Uterus (tissue), 4 donors: ENCODE measurements at places on chromosomes 7 and 10.
A peak's percentile ranks its signal among the peaks of the same experiment; 100 is the strongest.

DNA sequence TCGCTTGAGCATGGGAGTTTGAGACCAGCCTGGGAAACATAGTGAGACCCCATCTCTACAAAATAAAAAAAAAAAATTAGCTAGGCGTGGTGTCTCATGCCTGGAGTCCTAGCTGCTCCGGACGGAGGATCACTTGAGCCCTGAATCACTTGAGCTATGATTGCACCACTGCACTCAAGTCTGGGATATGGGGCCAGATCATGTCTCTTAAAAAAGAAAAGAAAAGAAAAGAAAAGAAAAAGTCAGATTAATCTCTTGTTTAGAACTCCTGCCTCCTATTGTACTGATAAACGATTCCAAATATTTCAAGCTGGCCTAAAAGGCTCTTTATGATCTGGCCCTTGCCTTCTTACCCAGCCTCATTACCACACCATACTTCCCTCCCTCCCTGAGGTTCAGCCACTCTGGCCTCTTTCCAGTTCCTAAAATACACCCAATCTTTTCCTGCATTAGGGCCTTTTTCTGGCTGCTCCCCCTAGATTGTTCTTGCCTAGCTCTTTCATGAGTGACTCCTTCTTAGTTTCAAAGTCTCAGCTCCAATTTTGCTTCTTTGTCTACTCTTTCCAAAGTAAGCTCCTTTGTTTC, 41.7 kb downstream of the VCL start:
- H3K36me3 ChIP-seq, result no peaks in the 10 kb centered on the region
- peak; percentile 63 for DNase-seq
- no peak overlapping the region for H3K4me3 ChIP-seq
- no peaks in the 10 kb centered on the region for H3K27me3 ChIP-seq
- H3K4me1 ChIP-seq, result peaks cover 25% of the 10 kb centered on the region

GRCh38 chr7:74029991-74030415, 2.0 kb downstream of the ELN start:
- no peak for DNase-seq
- peak overlapping the region; percentile 89 for H3K27ac ChIP-seq
- peaks cover 44% of the 10 kb centered on the region for H3K4me1 ChIP-seq
- peak overlapping the region; percentile 82 for H3K4me3 ChIP-seq

DNA sequence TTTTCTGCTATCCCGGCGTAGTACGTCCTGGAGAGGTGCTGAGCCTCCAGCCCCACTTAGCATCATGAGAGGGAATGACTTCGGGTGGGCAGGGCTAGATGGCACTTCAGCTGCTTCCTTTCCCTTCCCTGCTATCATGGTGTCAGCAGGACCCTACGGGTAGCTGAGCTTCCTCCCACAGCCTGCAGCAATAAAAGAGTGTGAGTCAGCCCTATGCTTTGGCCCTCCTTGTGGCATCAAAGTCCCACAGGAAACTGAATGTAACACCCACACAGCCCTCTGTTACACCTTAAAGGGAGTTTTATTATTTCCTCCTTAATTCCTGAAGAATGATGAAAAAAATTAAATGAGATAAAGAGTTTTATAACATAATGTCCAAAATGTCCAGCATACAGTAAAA, 458.1 kb downstream of the RPS24 start:
- H3K4me1 ChIP-seq, result no peaks in the 10 kb centered on the region
- H3K27ac ChIP-seq, result no peak overlapping the region
- H3K4me3 ChIP-seq, result no peak overlapping the region
- H3K36me3 ChIP-seq, result no peaks in the 10 kb centered on the region
- no peak for DNase-seq

DNA sequence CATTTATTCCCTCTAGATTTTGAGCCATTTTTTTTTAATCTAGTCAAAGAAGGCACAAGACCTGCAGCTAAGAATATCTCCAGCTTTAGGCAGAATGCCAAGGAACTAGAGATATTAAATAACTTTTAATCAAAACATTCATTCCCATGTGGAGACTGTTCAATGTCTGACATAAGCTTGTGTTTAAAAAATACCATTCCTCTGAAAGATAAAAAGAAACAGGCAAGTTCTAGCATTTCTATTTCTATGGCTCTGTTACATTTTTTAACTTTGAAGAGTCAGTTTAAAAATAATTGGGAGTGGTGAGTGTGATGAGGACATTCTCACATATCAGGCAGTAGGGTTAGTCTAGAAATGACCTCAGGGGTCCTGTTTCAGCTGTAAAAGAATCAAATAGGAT, 48.0 kb downstream of the RHOBTB1 start:
- peak overlapping the region; percentile 66 for H3K27ac ChIP-seq
- H3K36me3 ChIP-seq, result no peaks in the 10 kb centered on the region
- no peaks in the 10 kb centered on the region for H3K27me3 ChIP-seq
- DNase-seq, result no peak

- no peak for DNase-seq
- H3K27me3 ChIP-seq, result peaks cover 4% of the 10 kb centered on the region
- H3K4me1 ChIP-seq, result no peaks in the 10 kb centered on the region
- H3K36me3 ChIP-seq, result no peaks in the 10 kb centered on the region
- no peak overlapping the region for H3K4me3 ChIP-seq
These were observed 90.3 kb downstream of the MICALL2 start for GRCh38 chr7:1368682-1369571.

DNA sequence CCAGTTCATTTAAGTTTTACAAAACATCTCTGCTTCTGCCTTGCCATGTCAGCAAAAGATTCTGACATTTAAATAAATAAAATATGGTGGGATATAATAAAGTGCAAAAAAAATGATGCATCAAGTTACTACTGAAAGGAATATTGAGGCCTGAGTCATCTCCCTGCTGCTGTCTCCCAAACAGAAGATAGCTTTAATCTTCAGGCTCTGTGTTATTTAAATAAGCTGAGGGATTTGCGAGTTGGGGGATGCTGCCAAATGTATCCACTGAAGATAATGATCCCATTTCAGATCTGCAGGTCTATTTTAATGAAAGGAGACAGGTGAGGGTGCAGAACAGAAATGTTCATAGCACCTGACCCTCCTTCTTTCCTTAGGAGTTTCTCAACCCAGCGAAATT, 720.8 kb downstream of the AUTS2 start:
- DNase-seq, result no peak
- no peak overlapping the region for H3K27ac ChIP-seq
- no peak overlapping the region for H3K4me3 ChIP-seq
- no peaks in the 10 kb centered on the region for H3K27me3 ChIP-seq
- H3K4me1 ChIP-seq, result no peaks in the 10 kb centered on the region

- H3K4me1 ChIP-seq, result no peaks in the 10 kb centered on the region
- no peak for DNase-seq
- H3K36me3 ChIP-seq, result no peaks in the 10 kb centered on the region
- no peak overlapping the region for H3K4me3 ChIP-seq
- no peak overlapping the region for H3K27ac ChIP-seq
These were observed 589.9 kb upstream of the TEX47 start for GRCh38 chr7:89385411-89385810.

DNA sequence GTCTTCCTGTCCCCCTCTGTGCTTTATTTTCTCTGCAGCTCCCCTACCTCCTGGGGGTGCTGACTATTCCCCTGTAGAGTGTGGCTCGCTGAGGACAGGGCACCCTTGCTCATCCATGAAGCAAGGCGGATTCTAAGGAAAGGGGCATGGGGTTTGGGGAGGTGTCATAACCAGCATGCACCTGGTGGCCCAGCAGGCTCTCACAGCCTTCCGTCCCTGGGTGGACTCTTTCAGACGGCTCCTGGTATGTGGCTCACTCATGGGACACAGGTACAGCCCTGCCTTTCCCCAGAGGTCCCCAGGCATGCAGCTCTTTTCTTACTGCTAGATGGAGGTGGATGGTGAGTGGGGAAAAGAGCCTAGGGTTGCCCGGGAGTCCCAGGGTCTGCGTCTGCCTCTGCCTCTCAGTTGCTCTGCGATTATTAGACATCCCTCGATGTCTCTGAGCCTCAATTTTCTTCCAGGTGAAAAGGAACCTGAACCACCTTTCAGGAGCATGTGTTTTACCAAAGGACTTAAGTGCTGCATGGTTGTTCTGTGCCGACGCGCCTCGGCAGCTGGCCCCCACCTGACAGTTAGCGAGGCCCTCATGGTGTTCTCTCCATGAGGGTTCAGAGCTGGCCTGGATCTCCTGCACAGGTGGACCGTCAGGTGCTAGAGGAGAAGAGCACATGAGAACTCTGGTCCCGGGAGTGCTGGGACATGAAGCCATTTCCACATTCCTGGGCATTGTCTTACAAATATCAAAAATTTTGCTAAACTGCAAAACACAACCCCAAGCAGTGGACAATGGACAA, 172.5 kb upstream of the SHH start:
- no peaks in the 10 kb centered on the region for H3K27me3 ChIP-seq
- H3K36me3 ChIP-seq, result no peaks in the 10 kb centered on the region
- no peak for DNase-seq

- H3K36me3 ChIP-seq, result no peaks in the 10 kb centered on the region
- no peak for DNase-seq
- no peak overlapping the region for H3K27ac ChIP-seq
- H3K4me3 ChIP-seq, result no peak overlapping the region
These were observed 731.2 kb downstream of the TNS3 start for GRCh38 chr7:46850563-46851330.

DNA sequence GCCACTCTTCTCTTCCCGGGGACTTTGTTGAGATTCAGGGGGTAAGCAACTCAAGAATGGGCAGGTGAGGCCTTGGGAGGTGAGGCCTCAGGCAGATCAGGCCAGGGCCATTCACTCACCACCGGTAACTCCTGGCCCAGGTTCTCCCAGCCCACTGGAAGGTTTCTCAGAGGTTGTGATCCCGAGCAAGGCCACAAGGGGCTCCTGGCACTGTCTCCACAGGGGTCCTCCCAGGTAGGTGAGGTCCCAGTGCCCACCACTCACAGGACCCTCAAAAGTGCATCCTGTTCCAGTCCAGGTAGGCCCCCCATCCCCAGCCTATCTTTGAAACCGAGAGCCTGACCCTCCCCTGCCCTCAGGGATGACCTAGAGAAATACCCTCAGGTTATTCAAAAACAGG, 236.1 kb downstream of the BUB3 start:
- H3K27me3 ChIP-seq, result no peaks in the 10 kb centered on the region
- no peak for DNase-seq
- no peaks in the 10 kb centered on the region for H3K4me1 ChIP-seq

DNA sequence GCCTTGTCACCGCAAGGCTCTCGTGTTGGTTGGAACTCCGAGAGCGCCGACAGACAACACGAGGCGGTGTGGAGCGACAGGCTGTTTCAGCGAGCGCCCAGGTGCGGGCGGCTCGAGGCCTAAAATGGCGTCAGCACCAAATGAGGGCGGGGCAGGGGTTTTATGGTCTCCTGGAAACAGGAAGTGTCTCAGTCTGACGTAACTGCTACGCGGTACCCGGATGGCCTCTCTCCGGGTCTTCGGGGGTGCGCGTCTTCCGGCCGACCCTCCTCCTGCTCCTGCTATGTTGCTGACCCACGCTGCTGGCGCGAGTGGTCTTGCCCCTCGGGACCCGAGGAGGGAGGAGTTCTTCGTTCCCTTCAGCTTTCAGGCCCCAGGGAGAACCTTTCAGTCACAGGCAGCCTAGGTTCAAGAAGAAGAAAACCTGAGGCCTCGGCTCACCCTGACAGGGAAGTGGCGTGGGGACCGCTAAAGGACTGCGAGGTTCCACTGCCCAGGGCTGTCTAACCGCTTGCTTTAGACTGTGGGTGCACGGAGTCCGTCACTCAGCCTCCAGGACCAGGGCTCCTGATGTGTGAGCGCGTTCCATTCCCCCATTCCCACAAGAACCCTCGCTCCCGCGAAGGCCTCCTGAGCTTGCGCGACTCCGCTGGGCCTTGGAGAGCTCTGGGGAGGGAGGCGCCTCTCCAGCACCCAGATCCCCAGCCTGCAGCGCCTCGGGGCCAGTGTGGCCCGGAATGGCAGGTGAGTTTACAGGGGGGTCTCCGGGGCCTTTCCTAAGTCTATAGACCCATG, 77.3 kb downstream of the GLRX3 start:
- no peak for DNase-seq
- H3K4me1 ChIP-seq, result no peaks in the 10 kb centered on the region
- H3K27ac ChIP-seq, result no peak overlapping the region
- no peaks in the 10 kb centered on the region for H3K27me3 ChIP-seq
- no peak overlapping the region for H3K4me3 ChIP-seq

- no peak overlapping the region for H3K4me3 ChIP-seq
- DNase-seq, result no peak
- H3K27me3 ChIP-seq, result no peaks in the 10 kb centered on the region
- H3K4me1 ChIP-seq, result peaks cover 16% of the 10 kb centered on the region
- no peaks in the 10 kb centered on the region for H3K36me3 ChIP-seq
- no peak overlapping the region for H3K27ac ChIP-seq
These were observed 80.7 kb upstream of the SEC61G start for GRCh38 chr7:54839575-54840213.

DNA sequence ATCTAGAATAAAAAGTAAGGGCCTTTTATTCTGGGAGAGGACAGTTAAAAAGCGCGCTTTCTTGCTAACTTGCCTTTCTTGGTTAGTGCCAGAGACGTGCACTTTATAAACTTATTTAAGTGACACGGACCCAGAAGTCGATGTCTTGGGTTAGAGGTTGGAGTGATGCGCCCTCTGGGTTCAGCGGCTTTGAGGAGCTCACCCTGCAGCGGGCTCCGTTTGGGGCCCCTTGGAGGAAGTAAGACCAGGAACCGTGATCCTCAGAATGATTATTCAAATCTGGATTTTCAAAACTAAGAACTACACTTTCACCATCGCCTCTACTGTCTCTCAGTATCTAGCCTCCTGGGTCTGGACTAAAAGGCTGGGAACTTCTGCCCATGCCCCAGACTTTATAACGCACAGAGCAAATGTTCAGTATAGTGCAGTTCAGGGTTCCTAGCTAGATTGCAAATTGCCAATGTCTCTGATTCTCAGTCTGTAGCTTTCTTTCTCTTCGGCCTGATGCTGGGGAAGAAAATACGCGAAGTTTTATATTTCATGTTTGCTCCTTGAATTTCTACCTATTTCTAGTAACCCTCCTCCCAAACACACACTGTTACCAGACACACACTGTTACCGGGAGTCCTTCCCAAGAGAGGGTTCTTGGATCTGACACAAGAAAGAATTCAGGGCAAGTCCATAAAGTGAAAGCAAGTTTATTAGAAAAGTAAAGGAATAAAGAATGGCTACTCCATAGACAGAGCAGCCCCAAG, 18.6 kb upstream of the SMO start:
- H3K4me3 ChIP-seq, result peak overlapping the region; percentile 21
- H3K27me3 ChIP-seq, result no peaks in the 10 kb centered on the region

DNA sequence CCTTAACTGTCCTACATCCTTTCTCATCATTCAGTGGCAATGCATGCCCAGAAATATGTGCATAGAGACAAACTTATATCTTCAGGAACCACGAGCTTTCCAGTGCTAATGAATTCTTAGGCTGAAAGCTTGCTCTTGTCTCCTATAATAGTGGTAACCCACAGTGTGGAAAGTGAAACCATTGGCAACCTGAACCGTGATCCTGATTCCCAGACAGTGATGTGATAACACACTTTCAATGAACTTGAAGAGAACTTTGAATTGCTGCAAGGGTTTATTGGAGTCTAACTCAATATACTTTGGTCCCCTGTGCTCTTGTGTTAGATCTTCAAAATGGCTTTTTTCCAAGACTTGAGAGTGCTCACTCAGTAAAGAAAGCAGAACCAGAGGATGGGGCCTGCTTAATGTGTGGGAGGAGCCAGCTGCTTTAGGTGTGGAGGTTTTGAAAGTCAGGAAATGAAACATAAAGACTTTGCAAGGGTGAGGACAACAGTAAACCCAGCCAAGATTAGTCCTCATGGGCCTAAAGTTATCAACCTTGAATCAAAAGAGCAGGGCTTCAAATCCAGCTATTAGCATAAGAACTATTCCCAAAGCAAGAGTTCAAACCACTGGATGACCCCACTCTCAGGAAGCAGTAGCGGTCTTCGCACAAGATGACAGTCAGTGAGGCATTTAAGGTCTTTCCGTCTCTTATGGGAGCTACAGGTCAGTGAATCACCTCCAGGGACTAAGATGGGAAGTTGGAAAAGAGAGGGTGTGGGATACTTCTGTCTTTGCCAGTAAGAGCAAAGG, 332.4 kb upstream of the NRP1 start:
- DNase-seq, result no peak
- no peaks in the 10 kb centered on the region for H3K4me1 ChIP-seq
- no peaks in the 10 kb centered on the region for H3K27me3 ChIP-seq
- H3K4me3 ChIP-seq, result no peak overlapping the region
- H3K27ac ChIP-seq, result no peak overlapping the region
- H3K36me3 ChIP-seq, result no peaks in the 10 kb centered on the region
